ENCODE measurements at places on chromosomes 2 and 18.

DNA sequence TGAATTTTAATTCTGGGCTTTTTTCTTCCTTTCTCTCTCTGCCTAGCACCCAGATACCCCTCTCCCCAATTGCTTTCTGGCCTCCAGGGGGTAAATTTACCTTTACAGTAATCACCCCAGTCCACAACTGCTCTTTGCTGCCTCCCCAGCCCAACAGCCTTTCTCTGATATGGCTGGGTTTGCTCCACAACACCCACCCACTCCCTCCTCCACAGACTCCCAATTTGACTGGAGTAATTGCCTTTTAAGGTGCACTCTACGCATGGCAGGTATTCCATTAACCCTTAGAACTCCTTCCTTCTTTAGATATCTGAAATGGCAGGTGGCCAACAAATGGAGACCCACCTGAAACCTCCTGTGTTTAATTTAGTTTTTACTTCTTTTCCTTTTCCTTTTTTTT is 3.6 kb downstream of the CELF4 start:
- DNase-seq: no peak

- no peak for DNase-seq
Observed at GRCh38 chr2:159164457-159164911, 122.0 kb downstream of the WDSUB1 start.

- no peak for DNase-seq
Observed at GRCh38 chr2:183172220-183172887, 48.1 kb downstream of the NUP35 start.

DNA sequence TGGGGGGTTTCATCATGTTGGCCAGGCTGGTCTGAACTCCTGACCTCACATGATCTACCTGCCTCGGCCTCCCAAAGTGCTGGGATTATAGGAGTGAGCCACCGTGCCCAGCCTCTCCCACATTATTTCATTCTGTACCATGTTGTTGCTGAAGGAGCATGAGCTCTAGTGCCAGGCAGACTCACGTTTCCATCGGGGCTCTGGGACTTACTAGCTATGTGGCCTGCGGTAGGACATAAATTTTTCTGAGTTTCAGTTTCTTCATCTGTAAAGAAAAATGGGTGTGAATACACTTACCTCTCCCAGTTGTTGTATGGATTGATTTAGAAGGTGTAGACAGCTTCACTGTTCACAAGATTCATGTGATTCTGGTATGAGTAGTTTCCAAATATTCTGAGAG is 30.8 kb upstream of the CCL20 start:
- DNase-seq: no peak

- no peak for DNase-seq
Observed at GRCh38 chr18:48300463-48300961, 108.7 kb downstream of the ZBTB7C start.

- DNase-seq: peak; percentile 41
Observed at GRCh38 chr2:135825550-135826176, 11.3 kb downstream of the LCT start.

DNA sequence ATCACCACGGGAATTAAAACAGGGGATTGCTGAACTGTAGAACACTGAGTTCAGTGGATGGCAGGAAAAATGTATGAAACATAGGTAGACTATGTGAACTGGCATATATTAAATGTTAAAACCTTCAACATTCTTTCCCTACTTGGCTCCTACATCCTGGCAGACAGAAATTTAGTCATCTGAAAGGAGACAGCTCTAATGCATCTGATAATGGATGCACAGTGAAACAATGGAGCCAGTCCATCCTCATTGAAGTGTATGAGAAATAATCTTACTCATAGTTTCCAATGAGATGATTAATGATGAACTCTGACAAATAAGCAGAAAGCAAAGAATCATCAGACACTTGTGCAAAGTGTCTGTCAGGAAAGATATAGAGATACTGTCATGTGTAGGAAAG is 1629.7 kb upstream of the TMEFF2 start:
- peak; percentile 84 for DNase-seq

GRCh38 chr2:111519071-111519470 is 364.9 kb downstream of the ANAPC1 start:
- no peak for DNase-seq

DNA sequence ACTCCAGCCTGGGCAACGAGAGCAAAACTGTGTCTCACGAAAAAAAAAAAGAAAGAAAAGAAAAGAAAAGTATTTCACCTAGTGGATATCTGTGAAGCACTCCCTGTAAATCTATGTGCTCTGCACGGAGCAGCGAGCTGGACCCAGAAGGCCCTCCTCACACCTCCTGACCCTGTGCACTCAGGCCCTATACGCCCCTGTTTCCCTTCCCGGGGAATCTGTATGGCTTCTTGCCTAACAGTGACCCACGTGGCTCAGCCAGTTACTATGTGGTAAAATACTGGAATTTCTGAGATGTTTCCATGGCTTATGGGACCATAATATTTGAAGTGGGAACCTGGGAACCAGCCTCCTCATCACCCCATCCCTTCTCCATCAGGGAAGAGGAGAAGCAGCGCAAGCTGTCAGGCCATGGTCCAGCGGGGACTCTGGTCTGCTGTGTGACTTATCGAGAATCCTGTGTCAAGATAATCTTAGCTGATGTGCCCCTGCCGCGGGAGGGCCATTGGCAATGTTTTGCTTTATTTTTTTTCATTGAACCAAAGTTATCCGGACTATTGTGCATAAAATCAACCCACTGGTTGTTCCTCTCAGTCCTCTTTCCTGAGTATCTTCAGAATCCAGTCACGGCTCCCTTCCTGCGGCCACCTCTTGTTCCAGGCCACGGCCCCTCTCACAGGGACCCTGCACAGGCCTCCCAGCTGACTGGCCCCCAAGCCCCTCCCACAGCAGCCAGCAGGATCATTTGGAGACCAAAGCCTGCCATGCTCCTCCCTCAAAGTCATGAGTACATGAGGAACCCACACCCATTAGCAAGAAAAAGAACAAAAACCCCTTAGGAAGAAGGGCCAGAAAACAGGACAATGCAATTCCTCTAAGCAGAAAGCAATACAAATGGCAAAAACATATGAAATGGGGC is 30.6 kb downstream of the SDC1 start:
- DNase-seq: no peak

DNA sequence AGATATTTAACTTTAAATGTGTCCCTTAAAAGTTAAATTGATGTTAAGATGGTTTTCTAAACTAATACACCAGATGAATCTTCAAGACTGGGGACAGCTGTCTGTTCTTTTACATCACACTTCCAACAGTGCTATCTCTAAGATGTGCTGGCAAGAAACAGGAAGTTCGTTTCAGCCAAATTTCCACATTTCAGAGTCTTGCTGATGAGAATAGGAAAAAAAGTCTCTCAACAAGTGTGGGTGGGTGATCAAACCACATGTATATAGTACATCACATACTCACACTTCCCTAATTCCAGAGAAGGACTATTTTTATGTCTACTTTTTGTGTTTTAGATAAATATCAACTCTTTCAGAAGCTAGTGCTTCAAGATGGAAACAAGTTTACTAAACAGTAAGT is 1712.8 kb upstream of the TMEFF2 start:
- no peak for DNase-seq
